ENCODE measurements at places on chromosomes 4 and X. TPM values are rescaled to one million over a fixed set of nuclear protein-coding genes. Genes with fewer than 3 reads are reported as not detected.

The NRK gene
- not detected for total RNA-seq

The MAGIX gene
- 1.00 TPM for total RNA-seq

DNA sequence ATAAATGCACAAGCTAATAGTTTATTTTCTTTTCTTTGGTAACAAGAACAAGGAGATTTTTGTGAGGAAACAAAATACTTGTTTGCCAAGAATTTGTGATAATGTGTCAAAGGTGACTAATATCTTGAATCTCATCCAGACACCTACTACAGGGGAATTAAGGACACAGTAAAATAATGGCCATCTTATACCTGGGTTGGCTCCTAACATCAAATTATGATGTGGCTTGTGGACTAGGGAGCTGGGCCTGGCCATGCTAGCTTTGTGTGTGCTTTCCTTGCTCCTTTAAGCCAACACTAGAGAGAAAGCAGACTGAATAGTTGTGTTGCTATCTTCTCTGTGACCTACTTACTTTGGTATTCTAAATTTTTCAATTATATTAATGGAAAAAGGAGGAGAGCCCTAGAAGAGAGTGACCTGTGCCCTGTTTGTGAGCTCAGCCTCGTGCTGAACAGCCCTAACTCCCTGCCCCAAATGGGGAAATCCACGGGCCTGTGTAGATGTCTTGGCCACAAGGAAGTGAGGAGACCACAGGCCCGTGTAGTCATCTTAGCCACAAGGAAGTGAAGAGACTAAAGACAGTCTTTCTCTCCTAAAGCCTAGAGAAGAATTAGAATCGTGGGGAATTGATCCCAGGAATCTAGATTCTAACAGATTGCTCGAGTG lies 23.3 kb downstream of the ARHGAP24 start:
- DNase-seq: peak; percentile 57

DNA sequence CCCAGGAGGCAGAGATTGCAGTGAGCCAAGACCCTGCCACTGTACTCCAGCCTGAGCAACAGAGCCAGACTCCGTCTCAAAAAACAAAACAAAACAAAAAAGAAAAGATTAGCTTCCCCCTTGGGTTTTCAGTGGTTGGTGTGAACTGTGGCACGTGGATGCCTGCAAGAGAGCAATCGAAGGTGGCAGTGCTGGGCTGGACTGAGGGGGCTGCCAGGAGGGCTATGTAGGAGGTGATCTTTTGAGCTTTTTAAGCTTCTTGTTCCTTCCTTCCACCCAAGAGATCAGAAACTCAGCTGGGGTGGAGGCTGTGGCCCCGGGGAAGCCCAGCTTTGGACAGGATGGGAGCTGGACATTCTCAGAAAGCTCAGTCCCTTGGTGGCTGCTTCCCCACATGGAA lies 49.6 kb downstream of the PRPS1 start:
- DNase-seq: no peak

DNA sequence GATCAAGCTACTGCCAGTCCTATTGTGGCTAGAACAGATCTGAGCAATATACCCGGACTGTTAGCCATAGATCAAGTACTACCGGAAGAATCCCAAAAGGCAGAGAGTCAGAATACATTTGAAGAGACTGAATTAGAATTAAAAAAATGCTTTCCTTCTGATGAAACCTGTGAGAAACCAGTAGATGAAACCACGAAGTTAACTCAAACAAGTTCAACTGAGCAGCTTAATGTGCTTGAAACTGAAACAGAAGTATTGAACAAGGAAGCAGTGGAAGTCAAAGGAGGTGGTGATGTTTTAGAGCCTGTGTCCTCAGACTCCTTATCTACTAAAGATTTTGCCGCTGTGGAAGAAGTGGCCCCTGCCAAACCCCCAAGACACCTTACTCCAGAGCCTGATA lies 46.8 kb downstream of the WDR44 start:
- no peak for DNase-seq

DNA sequence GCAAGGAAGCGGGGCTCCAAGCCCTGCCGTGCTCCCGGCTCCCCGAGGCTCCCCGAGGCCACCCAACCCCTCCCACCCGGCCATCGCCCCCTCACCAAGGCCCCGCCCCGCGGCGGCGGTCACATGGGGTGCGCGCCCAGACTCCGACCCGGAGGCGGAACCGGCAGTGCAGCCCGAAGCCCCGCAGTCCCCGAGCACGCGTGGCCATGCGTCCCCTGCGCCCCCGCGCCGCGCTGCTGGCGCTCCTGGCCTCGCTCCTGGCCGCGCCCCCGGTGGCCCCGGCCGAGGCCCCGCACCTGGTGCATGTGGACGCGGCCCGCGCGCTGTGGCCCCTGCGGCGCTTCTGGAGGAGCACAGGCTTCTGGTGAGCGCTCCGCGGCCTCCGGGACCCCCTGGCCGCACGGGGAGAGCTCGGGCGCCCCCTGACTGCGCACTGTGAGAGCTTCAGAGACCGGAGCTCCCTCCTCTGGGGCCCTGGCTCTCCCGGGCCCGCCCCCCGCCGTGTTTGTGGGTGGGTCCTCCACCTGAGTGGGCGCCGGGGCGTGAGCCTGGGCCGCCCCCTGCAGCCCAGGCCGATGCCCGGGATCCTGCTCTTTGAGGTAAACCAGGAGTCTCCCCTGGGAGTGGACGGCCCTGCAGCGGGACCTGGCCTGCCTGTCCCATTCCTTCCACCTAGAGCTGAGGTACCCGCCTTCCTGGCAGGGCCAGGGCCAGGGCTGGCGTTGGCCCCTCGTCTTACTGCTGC lies at the start of gene IDUA:
TSS of gene IDUA (plus strand) at position 166 of the 745 bp plus-strand sequence. CDS start at position 207, 41 bp downstream.
- DNase-seq: no peak

Data from SJSA1 (cell line).